ENCODE measurements at places on chromosomes 6 and 20. TPM values are rescaled to one million over a fixed set of nuclear protein-coding genes. Genes with fewer than 3 reads are reported as not detected.

The WFDC5 gene
- polyA plus RNA-seq, result 0.33 TPM

The MOG gene
- polyA plus RNA-seq, result 223 TPM

- no peak for DNase-seq
Observed at GRCh38 chr20:24332956-24333355, 136.5 kb upstream of the SYNDIG1 start.

DNA sequence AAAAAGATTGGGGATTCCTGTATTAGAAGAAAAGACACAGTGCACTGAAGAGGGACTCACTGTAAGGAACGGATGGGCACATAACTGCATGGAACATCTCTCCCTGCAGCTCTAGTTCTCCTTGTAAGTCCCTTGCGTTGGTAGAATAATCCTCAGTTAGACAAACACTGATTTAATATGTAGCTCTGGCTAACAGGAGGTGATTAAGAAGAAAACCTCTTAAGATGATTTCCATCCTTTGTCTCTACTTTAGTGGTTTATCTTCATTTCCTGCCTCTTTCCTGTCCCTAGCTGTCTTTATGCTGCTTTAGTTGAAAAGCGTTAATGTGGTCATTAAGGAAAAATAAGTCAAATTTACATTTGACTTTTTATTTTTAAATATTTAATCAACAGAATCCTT lies 86.6 kb downstream of the SLC16A10 start:
- DNase-seq, result no peak

DNA sequence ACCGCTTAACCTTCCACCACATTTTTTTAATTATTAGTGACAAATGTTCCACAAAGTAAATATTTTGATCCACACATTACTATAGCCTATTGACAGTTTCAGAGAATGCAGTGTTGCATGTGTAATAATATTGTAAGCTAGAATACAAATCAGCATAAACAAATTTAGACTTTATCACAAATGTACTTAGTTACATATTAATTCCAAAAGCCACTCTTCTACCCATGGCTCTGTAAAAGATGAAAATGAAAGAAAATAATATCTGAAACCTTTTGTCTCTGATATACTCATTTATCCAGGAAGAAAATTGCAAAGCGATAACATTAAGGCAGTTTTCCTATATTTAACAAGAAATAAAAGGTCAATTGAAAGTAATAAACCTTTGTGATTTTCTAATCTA lies 954.0 kb upstream of the MAN1A1 start:
- no peak for DNase-seq

DNA sequence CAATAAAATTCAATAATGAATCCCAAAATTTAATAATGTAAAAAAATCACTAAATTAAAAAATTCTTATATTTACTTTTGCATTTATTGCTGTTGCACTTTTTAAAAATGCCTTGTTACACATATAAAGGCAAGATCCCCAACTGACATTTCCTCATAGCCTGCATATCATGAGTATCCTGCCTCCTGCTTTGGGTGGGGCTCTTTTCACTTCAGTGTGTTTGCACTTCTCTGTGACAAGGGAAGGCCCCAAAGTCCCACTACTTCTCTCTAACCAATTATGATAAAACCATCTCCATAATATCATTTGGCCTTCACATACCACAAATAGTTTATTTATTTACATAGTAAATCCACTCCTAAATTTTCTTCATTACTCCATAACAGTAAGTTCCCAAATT lies 446.1 kb upstream of the MARCKS start:
- no peak for DNase-seq

DNA sequence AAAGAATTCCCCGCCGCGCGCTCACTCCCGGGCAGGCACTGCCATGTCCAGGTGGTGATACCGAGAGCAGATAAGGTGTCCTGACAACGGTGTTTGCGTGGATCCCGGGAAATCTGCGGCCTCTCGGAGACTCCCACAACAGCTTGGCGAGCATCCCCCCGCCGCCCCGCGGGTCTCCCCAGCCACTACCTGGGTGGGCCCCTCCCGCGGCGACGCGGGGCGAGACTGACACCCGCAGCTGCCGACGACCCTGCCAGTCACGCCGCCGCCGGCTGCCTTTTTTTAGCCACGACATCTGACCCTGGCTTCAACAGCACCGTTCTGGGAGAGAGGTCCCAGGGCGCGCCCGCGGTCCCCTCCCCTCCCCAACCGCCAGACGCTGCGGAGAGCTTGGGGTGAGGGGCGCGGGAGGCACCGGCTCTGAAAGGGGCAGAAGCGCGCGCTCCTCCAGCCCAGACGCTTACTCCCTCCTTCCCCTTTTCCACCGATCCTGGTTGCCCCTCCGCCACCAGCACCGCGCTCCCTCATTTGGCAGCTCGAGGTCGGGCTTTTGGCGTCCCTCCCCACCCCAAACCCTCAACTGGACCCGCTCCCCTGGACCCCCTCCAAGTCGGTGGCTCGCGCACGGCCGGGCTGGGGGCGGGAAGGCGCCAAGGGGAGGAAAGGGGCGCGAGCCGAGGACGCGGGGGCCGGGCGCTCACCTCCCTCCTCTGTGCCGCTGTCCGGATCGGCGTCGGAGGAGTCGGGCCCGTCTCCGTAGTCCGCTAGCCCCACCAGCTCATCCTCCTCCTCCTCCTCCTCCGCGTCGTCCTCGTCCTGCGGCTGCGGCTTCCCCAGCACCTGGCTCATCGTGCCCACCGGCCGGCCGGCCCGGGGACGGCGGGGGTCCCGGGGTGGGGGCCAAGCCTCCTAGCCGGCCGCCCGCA lies 665 bp downstream of the RRAGD start:
- DNase-seq, result no peak

DNA sequence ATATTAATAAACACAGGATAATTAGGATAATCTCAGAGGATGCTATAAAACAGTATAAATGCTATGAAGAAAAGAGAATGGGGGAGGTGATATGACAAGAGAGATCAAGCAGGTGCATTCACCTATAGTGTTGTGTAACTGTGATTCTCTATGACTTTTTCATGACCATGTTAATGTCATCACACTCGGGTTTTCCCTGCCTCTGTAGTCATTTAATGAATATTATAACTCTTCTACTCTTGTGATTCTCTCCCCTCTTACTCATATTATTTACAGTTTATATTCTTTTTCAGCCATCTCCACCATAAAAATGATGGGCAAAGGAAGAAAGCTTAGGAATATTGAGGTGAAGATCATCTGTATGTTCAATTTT lies 106.9 kb upstream of the SGK1 start:
- no peak for DNase-seq

DNA sequence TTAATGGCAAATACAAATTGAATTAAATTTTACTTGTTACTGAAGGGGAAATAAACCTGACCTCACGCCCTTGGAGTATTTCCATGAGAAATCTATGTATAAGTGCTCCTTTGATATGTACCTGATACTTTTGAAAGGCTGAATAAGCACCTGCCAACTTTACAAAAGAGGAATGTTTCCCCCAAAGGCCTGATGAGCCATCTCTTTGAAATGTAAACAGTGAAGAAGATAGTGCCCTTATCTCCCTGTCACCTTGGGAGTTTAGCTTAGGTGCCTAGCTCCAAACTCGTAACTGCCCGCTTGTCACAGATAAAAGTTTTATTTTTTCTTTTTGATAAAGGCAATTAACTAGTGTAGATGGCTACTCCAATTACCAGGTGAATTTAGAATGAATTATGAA lies 1.1 kb upstream of the ZNF343 start:
- no peak for DNase-seq

DNA sequence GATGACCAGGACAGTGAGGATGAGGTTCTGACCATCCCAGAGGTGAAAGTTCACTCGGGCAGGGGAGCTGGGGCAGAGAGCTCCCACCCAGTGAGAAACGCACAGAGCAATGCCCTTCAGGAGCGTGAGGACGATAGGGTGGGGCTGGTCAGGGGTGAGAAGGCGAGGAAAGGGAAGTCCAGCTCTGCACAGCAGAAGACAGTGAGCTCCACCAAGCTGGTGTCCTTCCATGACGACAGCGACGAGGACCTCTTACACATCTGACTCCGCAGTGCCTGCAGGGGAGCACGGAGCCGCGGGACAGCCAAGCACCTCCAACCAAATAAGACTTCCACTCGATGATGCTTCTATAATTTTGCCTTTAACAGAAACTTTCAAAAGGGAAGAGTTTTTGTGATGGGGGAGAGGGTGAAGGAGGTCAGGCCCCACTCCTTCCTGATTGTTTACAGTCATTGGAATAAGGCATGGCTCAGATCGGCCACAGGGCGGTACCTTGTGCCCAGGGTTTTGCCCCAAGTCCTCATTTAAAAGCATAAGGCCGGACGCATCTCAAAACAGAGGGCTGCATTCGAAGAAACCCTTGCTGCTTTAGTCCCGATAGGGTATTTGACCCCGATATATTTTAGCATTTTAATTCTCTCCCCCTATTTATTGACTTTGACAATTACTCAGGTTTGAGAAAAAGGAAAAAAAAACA lies 16.6 kb upstream of the SLC22A1 start:
- DNase-seq, result no peak

Data from spinal cord (tissue), 10 donors.